GM23338 (cell line): ENCODE measurements at places on chromosomes 7 and 10. TPM values are rescaled to one million over a fixed set of nuclear protein-coding genes. Genes with fewer than 3 reads are reported as not detected.

ODAD2 gene
- 2.1 and 6.5 TPM in 2 replicates for total RNA-seq

INSIG1 gene
- total RNA-seq: 106 and 131 TPM in 2 replicates

HOXA1 gene
- total RNA-seq: not detected in 2 replicates

CBLL1 gene
- total RNA-seq: 31.1 and 65.4 TPM in 2 replicates

GRCh38 chr7:27101171-27101956 is 1.1 kb downstream of the HOXA2 start:
- no peak for DNase-seq

DNA sequence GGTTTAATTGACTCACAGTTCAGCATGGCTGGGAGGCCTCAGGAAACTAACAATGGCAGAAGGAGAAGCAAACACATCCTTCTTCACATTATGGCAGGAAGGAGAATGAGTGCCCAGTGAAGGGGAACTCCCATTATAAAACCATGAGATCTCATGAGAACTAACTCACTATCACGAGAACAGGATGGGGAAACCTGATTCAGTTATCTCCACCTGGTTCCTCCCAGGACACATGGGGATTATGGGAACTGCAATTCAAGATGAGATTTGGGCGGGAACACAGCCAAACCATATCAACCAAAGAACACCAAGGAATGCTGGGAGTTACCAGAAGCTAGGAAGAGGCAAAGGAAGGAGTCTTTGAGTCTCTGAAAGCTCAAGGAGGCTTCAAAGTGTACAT is 94.3 kb downstream of the IPMK start:
- no peak for DNase-seq

DNA sequence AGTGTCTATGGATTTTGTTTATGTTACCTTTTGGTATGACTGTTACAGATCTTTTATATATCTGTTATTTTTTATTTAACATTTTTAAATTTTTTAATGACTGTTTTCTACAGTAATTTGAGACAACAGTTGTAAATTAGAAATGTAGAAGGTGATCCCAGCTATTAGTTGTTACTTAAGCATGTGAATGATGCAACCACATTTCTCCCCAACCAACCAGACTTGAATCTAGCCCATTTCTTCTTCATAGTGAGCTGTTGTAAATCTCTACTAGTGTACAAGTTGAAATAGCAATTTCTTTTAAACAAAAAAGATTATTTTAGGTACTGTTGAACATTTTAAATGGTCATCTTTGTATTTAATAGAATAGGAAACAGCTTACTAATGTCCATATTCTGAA is 18.0 kb downstream of the TMEM106B start:
- no peak for DNase-seq

DNA sequence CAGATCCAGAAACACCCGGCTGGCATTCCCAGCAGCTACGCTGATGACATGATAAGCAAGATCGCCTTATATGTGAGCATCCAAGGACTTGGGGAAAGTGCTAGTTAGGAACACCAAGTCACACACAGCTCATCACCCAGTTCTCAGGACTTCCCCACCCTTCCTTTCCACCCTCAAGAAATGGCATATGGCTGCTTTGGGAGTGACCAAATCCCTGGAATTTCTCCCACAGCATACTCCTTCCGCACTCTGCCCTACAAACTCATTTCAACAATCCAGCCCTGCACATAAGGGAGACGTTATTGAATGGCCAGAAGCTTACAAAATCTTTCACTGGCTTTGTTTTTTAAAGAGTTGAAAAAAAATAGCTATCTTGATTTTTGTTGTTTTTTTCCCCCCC is 4.2 kb downstream of the ITIH5 start:
- DNase-seq: no peak
